ENCODE measurements at places on chromosomes 1 and 21. TPM values are rescaled to one million over a fixed set of nuclear protein-coding genes. Genes with fewer than 3 reads are reported as not detected.

NR5A2 gene
- not detected for total RNA-seq

TCEA3 gene
- 28.9 TPM for total RNA-seq

LIPI gene
- not detected for total RNA-seq

GPA33 gene
- not detected for total RNA-seq

KCNE2 gene
- not detected for total RNA-seq

SLC35F3 gene
- not detected for total RNA-seq

TRAPPC3 gene
- 93.4 TPM for total RNA-seq

Data from osteoblast (primary cell).